A549 treated with DMSO at 1 μM for 4 hours (cell line): ENCODE measurements at places on chromosomes 5 and 9. TPM values are rescaled to one million over a fixed set of nuclear protein-coding genes. Genes with fewer than 3 reads are reported as not detected.

PCDHB9 gene
- total RNA-seq, result 0.05 to 0.12 TPM in 2 of 5 replicates, not detected in the others

SCGB3A2 gene
- not detected in 5 replicates for total RNA-seq

CTXN3 gene
- not detected in 5 replicates for total RNA-seq

SLC45A2 gene
- not detected in 5 replicates for total RNA-seq

UNC5A gene
- 0.12 to 0.37 TPM (median 0.27 TPM) in 5 replicates for total RNA-seq

SEMA4D gene
- 4.7 to 7.2 TPM (median 6.1 TPM) in 5 replicates for total RNA-seq

CCDC192 gene
- total RNA-seq, result not detected in 5 replicates

IL4 gene
- total RNA-seq, result not detected in 5 replicates

CPLANE1 gene
- total RNA-seq, result 3.0 to 4.5 TPM (median 4.3 TPM) in 5 replicates

ZNF618 gene
- total RNA-seq, result 9.0 to 13.3 TPM (median 11.4 TPM) in 5 replicates

PLGRKT gene
- total RNA-seq, result 23.2 to 29.4 TPM (median 25.2 TPM) in 5 replicates

RASGRF2 gene
- total RNA-seq, result 2.4 to 2.9 TPM (median 2.6 TPM) in 5 replicates

DMRT1 gene
- total RNA-seq, result 0.05 TPM in 1 of 5 replicates, not detected in the others

DAB2IP gene
- 12.7 to 14.5 TPM (median 13.3 TPM) in 5 replicates for total RNA-seq

ADGRD2 gene
- total RNA-seq, result not detected in 5 replicates

USP20 gene
- 5.3 to 6.3 TPM (median 5.6 TPM) in 5 replicates for total RNA-seq

LIFR gene
- 5.2 to 8.2 TPM (median 7.5 TPM) in 5 replicates for total RNA-seq

PRDM9 gene
- not detected in 5 replicates for total RNA-seq

IRX1 gene
- not detected in 5 replicates for total RNA-seq

LHX3 gene
- total RNA-seq, result 0.05 to 0.13 TPM (median 0.09 TPM) in 5 replicates

PCDHGB4 gene
- 0.77 to 1.0 TPM (median 0.88 TPM) in 5 replicates for total RNA-seq

MRPL50 gene
- total RNA-seq, result 14.2 to 16.8 TPM (median 15.9 TPM) in 5 replicates

UGCG gene
- total RNA-seq, result 18.3 to 22.2 TPM (median 19.0 TPM) in 5 replicates

MLANA gene
- not detected in 5 replicates for total RNA-seq

PDZD2 gene
- 0.05 to 0.84 TPM (median 0.15 TPM) in 5 replicates for total RNA-seq
